ENCODE measurements at places on chromosomes 7 and 10.

- DNase-seq, result peak; percentile 93
Measured at GRCh38 chr7:117119192-117119924, 166.1 kb downstream of the ST7 start.

GRCh38 chr7:50791938-50792341 lies 9.2 kb upstream of the GRB10 start:
- DNase-seq, result peak; percentile 48

- DNase-seq, result no peak
Measured at GRCh38 chr7:27167916-27168264, 2.6 kb upstream of the HOXA9 start.

GRCh38 chr10:125343118-125343925 lies 183.0 kb upstream of the CTBP2 start:
- DNase-seq, result peak; percentile 57

DNA sequence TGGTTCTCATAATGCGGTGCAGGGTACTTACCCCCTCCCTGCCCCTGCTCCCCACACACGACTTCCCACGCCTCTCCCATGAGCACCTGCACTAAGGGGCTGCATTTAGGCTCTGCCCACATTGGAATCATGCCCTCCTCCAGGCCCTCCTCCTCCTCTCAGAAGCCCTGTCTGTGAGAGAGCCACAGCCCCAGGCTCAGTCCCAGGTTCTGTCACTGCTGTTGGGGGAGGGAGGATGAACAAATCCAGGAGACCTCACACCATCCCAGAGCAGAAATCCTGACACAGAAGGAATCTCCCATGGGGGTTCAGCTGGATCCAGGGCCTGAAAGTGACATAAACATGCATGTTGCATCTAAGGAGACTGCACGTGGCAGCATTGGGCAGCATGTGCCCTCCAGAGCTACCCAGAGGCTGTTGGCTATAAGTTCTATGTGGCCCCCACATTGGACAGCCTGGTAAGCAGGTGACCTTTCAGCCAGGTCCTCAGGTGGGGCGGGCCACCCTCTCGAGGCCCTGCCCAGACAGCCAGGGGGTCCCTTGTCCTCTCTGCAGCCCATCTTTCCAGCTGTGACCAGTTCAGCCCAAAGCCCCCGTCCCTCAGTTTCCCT lies 1.6 kb upstream of the PILRA start:
- no peak for DNase-seq

Measured in DMS53 (cell line).